ENCODE measurements at places on chromosomes 11 and 22.

- DNase-seq, result no peak
Measured at GRCh38 chr22:17924735-17925364, 99.5 kb downstream of the MICAL3 start.

GRCh38 chr22:47848184-47848920 lies 1085.9 kb downstream of the TBC1D22A start:
- DNase-seq, result no peak

GRCh38 chr11:94183886-94184264 lies 55.2 kb downstream of the PANX1 start:
- no peak for DNase-seq

DNA sequence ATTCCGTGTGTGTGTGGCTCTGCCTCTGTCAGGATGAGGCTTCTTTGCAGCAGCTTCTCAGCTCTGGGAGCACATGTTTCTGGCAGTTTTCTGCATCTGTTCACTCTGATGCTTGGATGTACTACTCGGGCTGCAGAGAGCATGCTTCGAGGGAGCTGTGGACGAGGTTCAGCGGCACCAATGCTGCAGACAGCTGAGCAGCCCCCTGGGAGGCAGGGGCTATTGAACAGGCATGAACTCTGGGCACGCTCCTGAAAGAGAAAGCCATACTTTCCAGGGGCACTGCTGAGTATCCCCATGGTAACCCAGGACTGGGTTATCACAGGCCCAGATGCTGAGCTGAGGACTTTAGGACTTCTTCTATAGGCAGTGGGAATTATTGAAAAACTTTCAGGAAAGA lies 33.8 kb downstream of the ADAMTS8 start:
- DNase-seq, result no peak

- no peak for DNase-seq
Measured at GRCh38 chr22:35657571-35658312, 9.5 kb downstream of the APOL6 start.

- DNase-seq, result no peak
Measured at GRCh38 chr11:27282806-27283205, 80.2 kb downstream of the CCDC34 start.

DNA sequence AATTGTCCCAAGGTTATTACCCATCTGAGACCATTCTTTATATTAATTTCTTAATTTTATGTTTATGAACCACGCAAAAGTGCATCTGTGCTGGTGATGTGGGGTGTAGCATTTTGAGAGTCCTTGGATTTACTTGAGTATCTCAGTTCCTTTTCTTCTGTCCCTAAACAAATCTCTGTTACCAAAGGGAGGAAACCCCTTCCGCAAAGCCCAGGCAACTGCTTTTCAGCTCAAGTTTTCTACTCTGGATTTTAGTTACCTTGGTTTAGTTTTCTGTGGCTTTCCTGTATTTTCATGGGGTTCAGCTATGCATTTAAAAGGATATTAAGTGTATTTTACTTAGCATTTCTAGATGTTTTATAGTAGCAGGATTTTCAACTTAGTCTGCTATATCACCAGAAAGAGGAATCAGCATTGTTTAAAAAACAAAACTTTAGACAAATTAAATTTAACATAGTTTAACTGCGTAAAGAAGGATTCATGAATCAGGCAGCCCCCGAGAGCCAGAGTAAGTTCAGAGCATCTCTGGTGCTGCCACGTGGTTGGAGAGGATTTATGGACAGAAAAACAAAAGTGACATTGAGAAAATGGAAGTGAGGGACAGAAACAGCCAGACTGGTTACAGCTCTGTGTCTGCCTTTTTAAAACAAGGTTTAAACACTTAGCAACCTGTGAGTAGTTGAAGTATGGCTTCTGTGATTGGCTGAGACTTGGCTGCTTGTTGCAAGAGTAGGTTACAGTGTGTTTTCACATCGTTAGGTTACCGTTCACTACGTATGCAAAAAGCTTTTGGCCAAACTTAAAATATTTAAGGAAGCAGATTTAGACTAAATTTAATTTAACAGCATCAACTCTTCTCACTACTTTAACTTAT lies 9.6 kb downstream of the ADM start:
- DNase-seq, result no peak

GRCh38 chr11:77449060-77449521 lies 24.8 kb downstream of the PAK1 start:
- DNase-seq, result no peak

DNA sequence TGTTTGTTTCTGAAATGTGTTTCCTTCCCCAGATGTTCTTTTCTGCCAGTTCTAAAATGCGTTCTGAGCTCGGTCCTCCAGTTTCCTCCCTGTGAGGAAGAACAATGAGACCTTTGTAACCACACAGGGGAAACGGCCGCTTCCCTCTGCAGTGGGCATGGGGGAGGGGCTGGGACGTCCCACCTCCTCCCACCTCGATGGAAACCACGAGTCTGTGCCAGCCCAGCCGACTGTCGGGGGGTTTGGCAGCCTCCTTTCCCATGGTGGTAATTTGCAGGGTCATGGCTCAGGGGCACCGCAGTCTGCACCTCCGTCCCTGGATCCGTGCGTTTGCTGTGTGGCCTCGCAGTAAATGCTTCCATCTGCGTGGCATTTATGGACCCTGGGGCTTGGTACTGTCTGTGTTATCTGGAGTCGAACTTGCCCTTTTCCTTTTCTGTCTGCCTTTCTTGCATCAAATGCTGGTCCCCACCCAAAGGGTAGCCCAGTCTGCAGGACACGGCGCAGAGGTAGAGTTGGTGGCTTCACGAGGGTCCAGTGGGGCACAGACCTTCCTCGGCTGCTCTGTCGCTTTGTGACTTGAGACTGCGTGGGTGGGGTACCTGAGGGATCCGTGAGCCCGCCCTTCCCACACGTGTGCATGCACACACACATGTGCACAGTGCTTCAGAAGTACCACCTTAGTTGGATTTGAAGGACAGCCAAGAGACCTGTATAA lies 16.1 kb downstream of the LRP5 start:
- no peak for DNase-seq

GRCh38 chr11:29957431-29957830 lies 59.4 kb downstream of the KCNA4 start:
- DNase-seq, result peak; percentile 3

DNA sequence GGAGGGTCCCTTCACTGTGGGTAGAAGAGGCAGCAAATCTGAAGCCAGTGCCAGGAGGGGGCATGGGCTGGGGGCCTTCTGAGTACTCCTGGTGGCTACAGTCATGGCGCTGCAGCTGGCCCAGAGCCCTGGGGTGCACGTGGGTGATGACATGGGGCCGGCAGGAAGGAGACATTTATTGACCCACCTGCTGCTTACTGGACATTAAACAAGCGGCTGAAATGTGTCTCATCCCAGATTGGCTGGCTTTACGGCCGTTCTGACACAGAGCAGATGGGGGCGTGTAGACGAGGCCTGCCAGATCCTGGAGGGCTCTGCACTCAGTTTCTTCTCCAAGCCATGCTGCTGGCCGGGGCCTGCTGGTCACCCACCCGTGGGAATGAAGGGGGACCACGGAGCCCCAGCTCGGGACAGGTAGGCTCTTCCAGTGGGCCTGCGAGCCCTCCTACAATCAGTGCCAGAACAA lies 906.9 kb downstream of the BRD1 start:
- no peak for DNase-seq

DNA sequence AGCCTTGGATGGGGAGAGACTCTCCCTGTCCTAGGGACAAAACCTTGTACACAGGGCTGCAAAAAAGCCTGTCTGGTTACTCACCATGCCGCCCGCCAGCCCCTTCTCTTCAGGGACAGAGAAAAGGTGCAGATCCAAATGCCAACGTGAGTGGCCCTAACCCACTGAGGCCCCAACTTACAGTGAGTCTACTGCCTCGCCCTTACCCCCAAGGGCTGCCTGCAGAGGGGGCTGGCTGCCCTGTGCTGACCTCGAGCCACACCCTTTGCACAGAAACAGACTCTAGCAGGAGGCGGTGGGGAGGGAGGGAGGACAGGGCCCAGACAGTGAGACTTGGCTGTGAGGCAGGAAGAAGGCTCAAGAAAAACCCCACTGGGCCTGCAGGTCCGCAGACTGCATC lies 13.6 kb upstream of the CHST1 start:
- no peak for DNase-seq

All from stromal cell of bone marrow (primary cell).